Activated CD4-positive, alpha-beta T cell treated with anti-CD3 and anti-CD28 coated beads, Interleukin-2, Interleukin-6, amounts not matched to agents 100 ng/mL and 50 ng/mL, durations not matched to agents 16 hours and 8 hours (primary cell): ENCODE measurements at places on chromosomes 4 and X.

DNA sequence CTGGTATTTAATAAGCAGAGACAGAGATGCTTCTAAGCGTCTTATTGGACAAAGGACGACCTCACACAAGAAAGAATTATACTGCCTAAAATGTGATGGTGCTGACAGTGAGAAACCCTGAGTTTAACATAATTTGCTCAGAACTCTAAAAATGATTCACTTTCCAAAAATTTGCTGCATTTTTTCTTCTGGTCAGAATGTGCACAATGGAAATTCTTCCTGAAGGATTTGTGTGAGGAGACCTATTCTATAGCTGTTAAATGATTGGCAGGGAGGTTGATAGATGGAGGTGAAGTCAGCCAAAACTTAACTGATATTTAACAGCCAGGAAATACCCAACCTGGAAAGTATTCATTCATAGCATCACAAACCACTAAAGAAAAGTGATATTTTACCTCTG is 1.7 kb downstream of the MAGEC3 start:
- no peak for DNase-seq

- DNase-seq, result no peak
Measured at GRCh38 chrX:16516232-16516876, 133.6 kb upstream of the S100G start.

- no peak for DNase-seq
Measured at GRCh38 chrX:7272346-7272745, 124.4 kb upstream of the PUDP start.

DNA sequence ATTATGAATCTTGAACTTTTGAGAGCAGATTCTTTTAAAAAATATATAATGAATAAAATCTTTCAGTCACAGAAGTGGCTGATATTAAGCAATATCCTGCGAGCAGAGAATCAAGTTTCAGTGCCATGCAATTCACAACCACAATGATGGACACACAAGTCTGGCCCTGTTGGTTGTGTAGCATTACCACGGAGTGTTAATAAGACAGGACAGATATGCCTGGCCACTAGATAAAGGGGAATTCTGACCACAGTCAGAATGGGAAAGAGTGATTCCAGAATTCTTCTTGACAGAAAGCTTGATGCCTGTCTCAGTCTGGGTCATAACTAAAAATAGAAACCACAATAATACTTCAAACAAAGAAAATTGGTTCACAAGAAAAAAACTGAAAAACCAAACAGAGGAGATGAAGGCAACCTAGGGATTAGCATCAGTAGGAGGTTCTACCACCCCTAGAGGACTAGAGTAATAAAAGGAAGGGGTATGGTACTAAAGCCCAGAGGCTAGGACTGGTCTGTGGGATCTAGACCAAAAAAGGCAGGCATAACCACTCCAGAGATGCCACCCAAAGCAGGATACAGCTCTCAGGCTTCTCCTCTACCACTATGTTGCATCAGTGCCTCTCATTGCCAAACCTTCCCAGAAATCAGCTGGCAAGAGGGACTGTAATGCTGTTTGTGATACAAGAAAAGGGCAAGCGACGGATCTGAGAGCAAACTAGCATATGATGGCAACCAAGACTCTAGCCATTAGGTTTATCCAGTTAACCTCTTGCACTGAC is 59.0 kb downstream of the RNF150 start:
- no peak for DNase-seq

DNA sequence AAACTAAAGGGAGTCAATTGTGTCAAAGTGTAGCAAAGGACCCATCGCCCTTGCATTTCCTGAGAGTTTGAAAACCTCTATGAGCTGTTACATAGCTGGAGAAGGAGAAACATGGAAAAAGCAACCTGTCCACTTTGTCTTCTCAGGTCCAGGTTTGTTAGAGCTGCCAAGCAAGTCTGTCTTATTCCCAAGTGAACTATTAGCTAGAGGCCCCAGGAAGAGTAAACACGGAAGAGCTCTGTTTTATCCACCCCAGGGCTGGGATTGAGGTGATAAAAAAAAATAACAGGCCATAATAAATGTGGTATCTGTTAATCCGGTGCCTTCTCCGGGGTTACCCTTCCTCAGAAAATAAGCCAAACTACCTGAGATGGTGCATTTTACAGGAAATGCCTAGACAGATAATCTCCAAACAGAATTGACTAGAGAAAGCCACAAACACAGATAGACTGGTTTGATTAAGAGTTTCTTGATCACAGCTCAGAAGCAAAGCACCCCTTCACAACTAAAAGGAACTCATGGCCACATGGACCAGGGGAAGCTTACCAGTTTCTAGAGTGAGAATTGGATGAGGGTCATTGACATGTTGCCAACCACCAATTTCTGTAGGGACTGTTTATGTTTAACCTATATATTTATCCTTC is 35.9 kb upstream of the RELL1 start:
- peak; percentile 72 for DNase-seq
